ENCODE measurements at places on chromosomes 5 and 9.

DNA sequence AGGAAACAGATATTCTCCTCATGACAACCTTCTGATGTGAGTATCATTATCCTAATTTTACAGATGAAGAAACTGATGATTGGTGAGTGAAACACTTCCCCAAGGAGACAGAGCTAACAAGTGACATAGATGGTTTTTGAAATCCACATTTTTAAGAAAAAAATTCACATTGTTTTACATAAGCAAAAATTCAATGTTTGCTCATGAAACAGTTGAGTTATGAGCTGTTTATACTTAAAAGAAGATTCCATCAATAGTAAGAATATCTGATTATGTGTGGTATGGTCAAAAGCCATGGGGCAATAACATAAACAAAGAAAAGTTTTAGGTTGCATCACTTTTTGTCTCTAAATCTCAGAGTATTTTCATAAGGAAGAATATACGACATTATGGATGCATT lies 167.9 kb upstream of the PAPPA start:
- no peak for DNase-seq

GRCh38 chr5:156934450-156935211 lies 28.4 kb downstream of the TIMD4 start:
- peak; percentile 60 for DNase-seq

- DNase-seq: no peak
These were observed 65.2 kb downstream of the MRPL36 start for GRCh38 chr5:1734271-1734907.

- DNase-seq: no peak
These were observed 151.9 kb downstream of the NTRK2 start for GRCh38 chr9:84821431-84821830.

GRCh38 chr9:131436865-131437271 lies 43.0 kb downstream of the PRRC2B start:
- no peak for DNase-seq

DNA sequence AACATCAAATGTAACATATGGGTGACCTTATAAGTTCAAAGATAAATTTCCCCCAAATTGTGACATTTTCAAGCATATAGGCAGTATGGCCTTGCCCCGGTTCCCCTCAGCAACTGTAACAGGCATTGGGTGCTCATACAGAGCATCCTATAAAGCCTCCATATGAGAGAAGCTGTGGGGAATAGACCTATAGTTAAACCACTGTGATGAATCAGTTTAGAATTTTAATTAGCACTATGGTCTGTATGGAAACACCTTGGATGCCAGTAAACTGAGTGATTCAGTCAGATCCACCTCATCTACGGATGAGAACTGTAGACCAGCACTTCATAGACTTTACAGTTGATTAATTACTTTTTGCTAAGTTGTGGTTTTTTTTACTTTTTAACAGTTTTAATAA lies 79.4 kb downstream of the ERCC6L2 start:
- no peak for DNase-seq

DNA sequence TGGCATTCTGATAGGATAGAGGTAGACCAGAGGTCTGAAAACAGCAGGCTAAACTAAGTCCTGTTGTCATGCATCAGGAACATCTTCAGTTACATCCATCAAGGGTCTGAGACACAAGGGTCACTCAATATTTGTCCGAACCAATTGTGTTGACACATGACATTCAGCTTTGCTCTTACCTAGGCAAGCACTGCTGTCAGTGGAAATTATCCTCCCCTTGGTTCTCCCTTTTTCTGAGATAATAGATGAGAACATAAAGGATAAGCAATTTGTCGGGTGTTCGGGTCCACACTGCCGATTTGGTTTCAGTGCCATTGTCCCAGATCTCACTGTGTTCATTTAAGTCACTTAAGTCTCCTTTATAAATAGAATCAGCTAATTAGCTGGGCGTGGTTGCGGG lies 148.3 kb upstream of the MSX2 start:
- no peak for DNase-seq

DNA sequence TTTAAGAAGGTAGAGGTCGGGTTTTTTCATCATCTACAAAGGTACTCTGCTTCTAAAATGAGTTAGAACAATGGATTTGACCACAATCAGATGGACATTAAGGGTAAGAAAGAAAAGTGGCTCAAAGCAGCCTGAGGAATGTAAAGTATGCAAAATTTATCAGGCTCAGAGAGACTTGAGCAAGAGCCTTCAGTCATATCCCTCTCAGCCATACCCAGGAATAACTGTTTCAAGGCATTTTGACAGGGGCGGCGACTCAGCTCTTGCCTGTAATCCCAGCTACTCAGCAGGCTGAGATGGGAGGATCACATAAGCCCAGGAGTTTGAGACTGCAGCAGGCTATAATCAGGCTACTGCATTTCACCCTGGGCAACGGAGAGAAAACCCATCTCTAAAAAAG lies 38.8 kb upstream of the ANXA2R start:
- no peak for DNase-seq

DNA sequence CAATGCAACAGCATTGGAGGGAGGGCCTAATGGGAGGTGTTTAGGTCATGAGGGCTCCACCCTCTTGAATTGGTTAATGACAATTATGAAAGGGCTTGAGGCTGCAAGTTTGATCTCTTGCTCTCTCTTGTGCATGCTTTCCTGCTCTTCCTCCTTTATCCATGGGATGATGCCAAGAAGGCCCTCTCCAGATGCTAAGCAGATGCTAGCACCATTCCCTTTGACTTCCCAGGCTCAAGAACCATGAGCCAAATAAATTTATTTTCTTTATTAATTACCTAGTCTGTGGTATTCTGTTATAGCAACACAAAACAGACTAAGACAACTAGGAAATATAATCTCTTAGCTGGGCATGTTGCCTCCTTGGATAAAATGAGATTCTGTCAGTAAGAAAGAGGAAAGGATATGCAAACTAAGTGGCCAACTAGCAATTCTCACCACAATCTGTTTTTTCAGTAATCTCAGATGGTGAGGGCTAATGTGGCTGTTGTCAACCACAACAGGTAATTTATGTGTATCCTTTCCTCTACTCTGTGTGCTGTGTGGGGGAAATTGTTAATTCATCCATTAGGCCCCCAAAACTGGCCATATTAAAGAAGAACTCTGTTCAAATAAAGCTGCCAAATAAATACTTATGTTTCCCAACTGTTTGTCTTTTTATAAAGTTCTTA lies 269.1 kb upstream of the CD180 start:
- no peak for DNase-seq

DNA sequence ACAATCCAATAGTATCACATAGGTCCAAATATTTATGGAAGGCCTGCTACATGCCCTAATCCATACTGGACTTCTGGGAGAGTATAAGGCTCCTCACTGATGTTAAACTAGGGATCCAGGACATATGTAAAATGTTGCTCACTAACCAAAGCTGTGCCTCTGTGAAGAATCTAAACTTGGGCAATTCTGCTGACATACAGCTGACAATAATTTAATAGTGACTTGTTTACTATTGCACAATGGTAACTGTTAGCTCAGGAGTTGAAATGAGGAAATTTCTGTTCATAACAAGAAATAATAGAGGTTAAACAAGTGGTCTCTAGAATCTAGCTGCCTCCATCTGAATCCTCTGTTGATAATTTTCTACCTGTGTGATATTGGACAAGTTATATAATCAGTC lies 14.9 kb upstream of the CTXN3 start:
- no peak for DNase-seq

GRCh38 chr9:81621785-81622259 lies 67.5 kb downstream of the TLE1 start:
- no peak for DNase-seq

GRCh38 chr5:149639737-149640136 lies 58.4 kb downstream of the ARHGEF37 start:
- no peak for DNase-seq

DNA sequence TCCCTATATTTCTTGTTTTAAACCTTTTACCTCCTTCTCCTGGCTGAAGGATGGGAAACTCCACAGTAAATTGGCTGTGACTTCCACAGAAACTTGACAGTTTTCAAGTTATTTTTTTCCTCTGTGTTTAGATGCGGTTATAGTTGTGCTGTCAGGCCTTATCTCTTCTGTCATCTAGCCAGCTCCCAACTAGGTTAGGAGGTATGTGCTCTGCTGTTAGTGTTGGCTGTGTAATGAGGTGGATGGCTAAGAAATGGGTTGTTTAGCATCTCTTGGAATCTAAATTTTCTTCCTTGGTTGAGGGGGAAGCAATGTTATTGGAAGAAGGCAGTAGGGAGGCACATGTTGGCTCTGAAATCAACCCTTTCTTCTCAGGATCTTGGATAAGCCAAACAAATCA lies 149.9 kb upstream of the RUSC2 start:
- no peak for DNase-seq
